GM13976 (cell line): ENCODE measurements at places on chromosomes 16 and 17.

DNA sequence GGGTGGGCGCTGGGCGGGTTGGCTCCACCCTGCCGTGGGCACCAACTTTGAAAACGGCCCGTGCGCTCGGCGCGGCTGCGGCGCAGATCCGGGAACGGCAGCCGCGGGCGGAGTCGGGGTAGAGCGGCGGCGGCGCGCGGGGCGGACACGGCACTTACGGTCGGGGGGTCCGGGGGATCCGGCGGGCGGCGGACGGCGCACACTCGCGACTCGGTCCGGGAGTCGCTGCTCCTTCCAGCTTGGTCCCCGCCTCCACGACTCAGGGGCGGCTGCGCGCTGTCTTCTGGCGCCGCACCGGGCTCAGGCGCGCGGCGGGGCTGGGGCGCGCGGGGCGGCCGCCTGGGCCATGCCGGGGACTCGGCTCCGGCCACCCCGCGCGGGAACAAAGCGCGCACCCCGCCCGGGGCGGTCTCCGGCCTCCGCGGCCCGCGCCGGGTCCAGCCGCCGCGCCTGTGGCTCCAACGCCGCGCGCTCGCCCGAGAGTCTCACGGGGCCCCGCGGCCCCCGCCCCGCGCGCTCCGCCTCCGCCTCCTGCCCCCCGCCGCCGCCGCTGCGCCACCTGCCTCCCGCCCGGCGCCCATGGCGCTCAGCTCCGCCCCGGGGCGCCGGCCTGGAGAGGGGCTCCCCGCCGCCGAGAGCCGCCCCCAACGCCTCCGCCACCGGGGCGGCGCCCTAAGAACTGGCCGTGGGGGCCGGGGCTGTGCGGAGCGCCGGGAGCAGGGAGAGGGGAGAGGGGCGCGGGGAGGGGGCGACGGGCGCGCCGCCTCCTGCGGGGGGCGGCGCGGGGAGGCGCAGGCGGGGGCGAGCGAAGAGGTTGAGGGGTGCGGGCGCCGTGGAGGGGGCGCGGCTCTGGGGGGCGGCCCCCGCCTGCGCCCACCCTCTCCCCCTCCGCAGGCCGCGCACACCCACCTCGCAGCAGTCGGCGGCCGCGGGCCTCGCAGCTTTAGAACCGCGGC is 35.9 kb downstream of the CBFA2T3 start:
- peak; percentile 79 for DNase-seq

GRCh38 chr16:69089091-69089910 is 16.2 kb upstream of the HAS3 start:
- DNase-seq = peak; percentile 49

DNA sequence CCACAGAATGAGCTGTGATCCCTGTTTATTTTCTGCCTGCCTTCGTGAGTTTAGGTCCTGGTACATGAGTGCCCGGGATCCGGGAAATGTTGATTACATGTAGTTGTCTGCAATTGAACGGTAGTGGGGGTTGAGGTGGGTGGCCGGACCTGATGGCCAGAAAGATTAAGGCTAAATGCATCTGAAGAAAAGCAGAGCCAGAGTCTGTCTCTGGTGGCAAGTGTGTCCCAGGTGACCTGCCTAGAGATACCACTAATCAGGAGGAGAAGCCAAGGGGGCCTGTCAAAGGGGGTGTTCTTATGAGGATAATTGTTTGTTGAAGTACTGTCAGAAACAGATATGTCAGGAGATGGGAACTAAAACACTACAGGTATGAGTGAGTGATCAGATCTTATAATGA is 154.0 kb upstream of the ASIC2 start:
- DNase-seq = no peak

DNA sequence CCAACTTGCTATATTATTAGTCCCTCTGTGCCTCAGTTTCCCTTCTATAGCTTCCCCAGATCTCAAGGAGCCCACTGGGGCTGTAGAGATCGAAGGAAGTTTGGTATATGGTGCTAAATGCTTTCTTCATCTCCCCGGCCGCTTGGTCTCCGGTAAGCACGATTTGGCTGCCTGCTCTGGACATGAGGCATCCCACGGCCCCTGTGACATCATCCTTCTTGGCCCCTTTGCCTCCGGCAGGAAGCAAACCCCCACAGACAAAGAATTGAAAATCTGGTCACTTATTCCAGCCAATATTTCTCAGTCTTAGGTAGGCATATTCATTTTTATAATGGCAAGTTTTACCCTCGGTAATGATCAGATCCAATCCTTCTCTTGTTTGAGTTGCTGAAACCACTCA is 65.8 kb downstream of the WSCD1 start:
- DNase-seq = no peak

DNA sequence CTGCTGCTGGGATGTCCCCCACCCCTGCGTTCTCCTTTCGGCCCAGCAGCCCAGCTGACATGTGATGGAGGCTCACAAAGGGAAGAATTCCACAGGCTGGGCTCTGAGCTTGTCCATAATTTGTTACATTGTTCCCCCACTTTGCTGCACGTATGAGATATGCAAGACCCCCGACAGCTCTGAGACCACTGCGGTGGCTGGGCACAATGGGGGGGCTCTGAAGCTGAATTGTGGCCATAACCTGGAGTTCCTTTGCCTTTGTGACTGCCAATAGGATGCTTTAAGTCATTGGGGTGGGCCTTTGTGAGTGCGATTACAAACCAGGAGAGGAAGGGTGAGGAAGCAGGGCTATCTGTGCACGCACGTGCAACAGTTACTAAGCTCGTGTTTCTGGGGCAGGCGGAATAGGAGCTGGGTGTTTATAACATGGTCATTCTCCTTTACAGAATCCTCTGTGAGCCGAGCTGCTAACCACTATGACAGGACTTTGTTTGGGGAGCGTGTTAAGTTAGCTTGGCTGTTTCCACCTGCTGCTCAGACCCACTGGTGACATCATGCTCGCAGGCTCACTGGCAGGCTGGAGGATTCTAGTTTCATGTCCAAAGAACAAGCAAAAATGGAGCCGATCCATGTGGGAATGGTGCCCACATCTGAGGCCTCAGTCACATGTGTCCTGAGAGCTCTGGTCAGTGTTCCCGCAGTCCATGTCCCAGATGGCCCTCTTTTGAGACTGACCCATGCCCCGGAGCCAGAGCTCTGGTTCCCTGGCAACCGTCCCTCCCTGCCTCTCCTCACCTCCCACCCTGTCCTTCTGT is 208.3 kb upstream of the SALL1 start:
- no peak for DNase-seq

DNA sequence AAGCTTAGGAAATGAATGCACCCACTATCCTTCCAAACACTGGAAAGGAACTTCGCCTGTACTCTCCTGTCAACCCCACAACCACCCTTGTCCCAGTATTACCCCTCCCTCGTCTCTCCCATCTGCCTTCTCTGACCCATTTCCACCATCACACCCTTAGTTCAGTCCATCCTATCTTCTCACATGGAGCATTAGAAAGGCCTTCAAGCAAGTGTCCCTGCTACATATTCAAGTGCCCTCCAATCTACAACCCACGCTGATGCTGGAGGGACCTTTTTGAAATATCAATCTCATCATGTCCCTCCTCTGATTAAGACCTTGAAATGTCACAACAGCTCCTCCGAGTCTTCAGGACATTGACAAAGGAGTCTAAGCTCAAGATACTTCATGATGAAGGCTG is 133.8 kb upstream of the CCL2 start:
- no peak for DNase-seq

DNA sequence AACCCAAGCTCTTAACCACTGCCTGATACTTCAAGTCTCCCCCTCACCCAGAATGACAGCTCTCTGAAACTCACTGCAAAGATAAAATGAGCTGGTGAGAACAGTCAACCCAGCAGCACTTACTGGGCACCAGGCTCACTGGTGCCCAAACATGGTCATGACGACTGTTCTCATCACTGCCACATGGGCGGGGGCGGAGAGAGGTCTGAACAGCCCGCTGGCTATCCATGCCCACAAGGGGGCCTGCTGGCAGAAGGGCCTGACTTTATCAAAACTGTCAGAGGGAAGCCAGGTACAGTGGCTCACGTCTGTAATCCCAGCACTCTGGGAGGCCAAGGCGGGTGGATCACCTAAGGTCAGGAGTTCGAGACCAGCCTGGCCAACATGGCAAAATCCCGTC is 4.0 kb downstream of the MYBBP1A start:
- DNase-seq = no peak

GRCh38 chr16:27370318-27370717 is 31.7 kb upstream of the IL21R start:
- no peak for DNase-seq

- DNase-seq = no peak
Measured at GRCh38 chr17:32588135-32588534, 101.3 kb downstream of the CDK5R1 start.

GRCh38 chr16:64017796-64018195 is 1104.1 kb downstream of the CDH11 start:
- no peak for DNase-seq

DNA sequence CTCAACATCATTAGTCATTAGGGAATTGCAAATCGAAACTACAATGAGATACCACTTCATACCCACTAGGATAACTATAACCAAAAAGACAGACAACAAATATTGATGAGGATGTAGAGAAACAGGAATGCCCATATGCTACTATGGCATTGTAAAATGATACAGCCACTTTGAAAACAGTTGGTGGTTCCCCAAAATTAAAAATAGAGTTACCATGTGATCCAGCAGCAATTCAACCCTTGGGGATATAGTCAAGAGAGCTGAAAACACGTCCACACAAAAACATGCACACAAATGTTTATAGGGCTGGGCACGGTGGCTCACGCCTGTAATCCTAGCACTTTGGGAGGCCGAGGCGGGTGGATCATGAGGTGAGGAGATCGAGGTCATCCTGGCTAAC is 10.0 kb upstream of the PECAM1 start:
- DNase-seq = no peak

DNA sequence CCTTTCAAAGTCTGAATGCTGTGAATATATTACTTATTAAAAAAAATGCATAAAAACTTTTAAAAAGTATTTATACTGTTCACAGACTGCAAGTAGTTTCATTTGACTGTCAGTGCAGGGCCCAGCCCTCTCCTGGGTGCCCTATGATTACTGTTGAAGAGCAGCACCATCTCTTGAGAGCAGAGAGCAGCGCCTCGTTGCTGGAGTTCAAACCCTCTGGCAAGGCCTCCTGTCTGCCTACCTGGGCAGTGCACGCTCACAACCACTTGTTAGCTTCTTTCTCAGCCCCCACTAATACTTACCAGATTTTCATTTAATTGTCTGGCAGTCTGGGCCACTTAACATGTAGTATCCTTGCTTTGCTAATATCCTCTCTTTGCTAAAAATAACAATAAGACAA is 233.4 kb downstream of the PHKB start:
- DNase-seq = no peak

GRCh38 chr17:74957935-74958740 is 14.4 kb downstream of the HID1 start:
- peak; percentile 89 for DNase-seq

DNA sequence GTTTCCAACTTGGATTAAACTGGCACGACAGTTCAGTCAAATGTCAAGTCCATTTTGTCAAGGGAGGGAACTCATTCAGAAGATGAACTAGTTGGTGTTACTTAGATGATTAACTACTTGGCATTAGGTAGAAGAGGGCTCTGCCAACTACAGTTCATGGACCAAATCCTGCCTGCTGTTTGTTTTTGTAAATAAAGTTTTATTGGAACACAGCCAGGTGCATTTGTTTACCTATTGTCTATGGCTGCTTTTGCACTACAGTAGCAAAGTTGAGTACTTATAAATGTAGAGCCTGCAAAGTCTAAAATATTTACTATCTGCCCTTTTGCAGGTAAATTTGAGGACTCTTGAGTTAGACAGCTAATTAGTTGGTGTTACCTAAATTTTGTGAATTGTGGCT is 410.0 kb downstream of the MAF start:
- DNase-seq = no peak

DNA sequence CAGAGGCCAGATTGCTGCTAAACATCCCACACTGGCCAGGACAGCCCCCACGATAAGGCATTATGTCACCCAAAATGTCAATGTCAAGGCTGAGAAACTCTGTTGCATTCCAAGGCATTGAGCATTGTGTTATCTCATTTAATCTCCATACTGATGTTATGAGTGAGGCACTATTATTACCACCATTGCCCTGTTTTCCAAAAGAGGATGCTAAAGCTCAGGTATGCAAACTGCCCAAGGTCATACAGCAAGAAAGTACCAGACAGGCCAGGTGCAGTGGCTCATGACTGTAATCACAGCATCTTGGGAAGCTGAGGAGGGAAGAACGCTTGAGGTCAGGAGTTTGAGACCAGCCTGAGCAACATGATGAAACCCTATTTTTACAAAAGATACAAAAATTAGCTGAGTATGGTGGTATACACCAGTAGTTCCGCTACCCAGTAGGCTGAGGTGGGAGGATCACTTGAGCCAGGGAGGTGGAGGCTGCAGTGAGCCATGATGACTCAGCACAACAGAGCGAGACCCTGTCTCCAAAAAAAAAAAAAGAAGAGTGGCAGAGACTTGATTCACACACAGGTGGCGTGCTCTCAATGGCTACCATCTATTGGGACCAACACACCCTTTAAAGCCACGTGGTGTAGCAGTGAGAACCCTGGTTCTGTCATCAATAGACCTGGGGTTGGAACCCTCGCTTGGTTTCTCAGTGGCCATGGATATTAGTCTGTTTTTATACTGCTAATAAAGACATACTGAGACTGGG is 58.8 kb upstream of the GRIN2A start:
- no peak for DNase-seq

GRCh38 chr17:992933-993332 is 4.0 kb upstream of the TIMM22 start:
- no peak for DNase-seq

- DNase-seq = no peak
Measured at GRCh38 chr16:66273053-66273452, 93.4 kb upstream of the CDH5 start.

GRCh38 chr17:83086199-83086880 is 6.9 kb downstream of the METRNL start:
- no peak for DNase-seq

DNA sequence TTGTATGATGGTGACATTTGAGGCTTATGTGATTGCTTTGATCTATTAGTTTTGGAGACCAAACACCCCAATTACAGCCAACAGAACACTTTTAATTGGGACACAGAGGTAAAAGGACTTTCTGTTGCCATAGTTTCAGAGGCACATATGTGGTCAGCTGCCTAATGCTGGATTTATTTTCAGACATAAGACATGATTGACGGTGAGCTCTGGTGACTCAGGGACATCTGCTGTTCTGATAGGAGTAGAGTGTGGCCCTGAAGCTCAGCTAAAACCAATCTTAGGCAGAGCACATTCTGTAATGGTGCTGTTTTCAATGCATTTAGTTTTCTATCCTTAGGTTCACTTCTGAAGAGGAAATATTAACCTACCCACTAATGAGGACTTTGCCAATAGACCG is 247.1 kb downstream of the UTP18 start:
- no peak for DNase-seq

- no peak for DNase-seq
Measured at GRCh38 chr16:49333259-49333597, 40.4 kb upstream of the C16orf78 start.

DNA sequence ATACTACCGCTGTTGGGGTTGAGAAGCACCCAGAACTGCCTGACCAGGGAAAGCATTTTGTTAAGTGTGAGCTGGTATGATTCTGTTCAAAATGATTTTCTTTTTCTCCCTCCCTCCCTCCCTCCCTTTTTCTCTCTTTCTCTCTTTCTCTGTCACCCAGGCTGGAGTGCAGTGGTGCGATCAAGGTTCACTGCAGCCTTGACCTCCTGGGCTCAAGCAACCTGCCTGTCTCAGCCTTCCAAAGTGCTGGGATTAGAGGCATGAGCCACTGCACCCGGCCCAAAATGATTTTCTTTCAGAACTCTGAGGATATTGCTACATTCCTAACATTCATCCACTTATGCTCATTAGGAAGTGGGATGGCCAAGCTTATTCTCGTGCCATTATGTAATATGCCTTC is 41.3 kb downstream of the SLC47A1 start:
- DNase-seq = no peak
